ENCODE measurements at places on chromosomes 4 and X. TPM values are rescaled to one million over a fixed set of nuclear protein-coding genes. Genes with fewer than 3 reads are reported as not detected.

DNA sequence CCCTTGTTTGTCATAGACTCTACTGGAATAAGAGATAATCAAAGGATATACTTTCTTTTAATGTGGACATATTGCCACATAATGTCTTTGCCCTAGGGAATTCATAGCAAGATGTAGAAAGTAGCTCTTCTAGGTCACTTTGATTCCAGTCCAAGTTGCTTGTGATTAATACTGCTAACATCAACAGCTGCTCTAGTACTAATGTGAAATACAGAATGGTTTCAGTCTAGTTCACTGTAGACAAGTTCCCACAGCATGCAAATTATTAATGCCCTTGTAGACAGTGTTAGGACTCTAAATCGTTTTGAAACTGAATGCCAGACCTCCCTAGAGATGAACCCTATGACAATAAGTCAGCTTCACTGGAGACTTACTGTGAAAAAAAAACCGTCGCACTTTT lies 494.6 kb upstream of the ATOH1 start:
- no peak overlapping the region for H3K4me3 ChIP-seq
- no peaks in the 10 kb centered on the region for H3K4me1 ChIP-seq
- H3K27me3 ChIP-seq = no peaks in the 10 kb centered on the region
- DNase-seq = no peak

DNA sequence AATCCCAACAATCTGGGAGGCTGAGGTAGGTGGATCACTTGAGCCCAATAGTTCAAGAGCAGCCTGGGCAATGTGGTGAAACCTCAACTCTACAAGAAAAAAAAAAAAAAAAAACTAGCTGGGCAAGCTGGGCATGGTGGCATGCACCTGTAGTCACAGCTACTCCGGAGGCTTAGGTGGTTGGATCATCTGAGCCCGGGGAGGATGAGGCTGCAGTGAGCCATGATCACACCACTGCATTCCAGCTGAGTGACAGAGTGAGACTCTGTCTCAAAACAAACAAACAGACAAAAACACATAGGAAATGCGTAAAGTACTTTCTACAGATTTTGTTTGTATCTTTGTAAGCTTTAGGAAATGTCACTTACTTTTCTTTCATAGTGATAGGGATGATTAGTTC lies 307.2 kb upstream of the NR3C2 start:
- H3K4me1 ChIP-seq = no peaks in the 10 kb centered on the region
- H3K4me3 ChIP-seq = no peak overlapping the region
- no peak for DNase-seq

DNA sequence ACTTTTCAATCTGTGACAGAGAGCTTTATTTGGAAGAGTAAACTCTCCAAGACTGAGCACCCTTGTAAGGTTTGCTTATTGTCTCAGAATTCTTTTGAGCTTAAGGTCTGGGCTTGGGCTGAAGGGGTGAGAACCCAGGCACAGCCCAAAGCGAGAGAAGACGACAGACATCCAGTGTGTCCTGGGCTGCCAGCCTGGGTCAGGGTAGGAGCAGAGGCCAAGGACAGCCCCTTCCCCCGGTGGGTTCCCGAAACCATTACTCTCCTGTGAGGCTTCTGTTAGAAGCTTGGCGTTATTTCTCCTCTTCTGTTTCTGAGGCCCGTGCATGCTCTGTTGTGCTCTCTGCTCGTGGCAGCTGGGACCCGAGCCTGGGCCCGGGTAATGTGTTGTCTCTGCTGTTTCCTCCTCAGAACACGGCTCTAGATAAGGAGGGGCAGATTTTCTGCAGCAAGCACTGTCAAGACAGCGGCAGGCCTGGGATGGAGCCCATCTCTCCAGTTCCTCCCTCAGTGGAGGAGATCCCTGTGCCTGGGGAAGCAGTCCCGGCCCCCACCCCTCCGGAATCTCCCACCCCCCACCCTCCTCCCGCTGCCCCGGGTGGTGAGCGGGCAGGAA lies 177.5 kb downstream of the DCLK2 start:
- H3K27me3 ChIP-seq = no peaks in the 10 kb centered on the region
- no peak for DNase-seq
- H3K4me3 ChIP-seq = no peak overlapping the region
- no peaks in the 10 kb centered on the region for H3K4me1 ChIP-seq
- no peaks in the 10 kb centered on the region for H3K36me3 ChIP-seq

- H3K4me1 ChIP-seq = no peaks in the 10 kb centered on the region
- no peak for DNase-seq
- no peaks in the 10 kb centered on the region for H3K36me3 ChIP-seq
- no peak overlapping the region for H3K27ac ChIP-seq
Measured at GRCh38 chr4:98536631-98537030, 121.8 kb downstream of the TSPAN5 start.

TMEM271 gene
- not detected for total RNA-seq
